GOT3 (cell line): ENCODE measurements at places on chromosomes 12 and 14.

DNA sequence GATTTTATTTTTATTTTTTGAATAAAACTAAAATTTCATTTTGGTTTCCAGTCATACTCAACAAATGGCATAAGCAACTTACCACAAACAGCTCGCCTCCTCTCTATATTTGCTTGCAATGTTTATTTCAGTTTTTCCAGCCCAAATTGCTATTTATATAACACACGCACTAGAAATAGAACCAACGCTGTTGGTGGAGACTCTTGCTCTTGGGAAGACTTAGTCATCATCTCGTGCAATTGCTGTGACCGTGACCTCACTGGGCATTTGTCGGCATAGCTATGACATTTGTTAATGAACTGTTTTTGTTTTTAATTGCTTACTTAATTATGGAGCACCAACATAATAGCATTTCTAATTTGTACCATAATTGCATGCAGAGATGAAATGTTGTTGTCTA, 153.1 kb upstream of the OTX2 start:
- no peak for DNase-seq

- DNase-seq, result no peak
Observed at GRCh38 chr12:124311292-124312109, 16.6 kb downstream of the RFLNA start.

GRCh38 chr12:63964301-63964700, 119.8 kb downstream of the SRGAP1 start:
- DNase-seq, result no peak

- DNase-seq, result no peak
Observed at GRCh38 chr14:53845813-53846693, 110.6 kb downstream of the BMP4 start.

DNA sequence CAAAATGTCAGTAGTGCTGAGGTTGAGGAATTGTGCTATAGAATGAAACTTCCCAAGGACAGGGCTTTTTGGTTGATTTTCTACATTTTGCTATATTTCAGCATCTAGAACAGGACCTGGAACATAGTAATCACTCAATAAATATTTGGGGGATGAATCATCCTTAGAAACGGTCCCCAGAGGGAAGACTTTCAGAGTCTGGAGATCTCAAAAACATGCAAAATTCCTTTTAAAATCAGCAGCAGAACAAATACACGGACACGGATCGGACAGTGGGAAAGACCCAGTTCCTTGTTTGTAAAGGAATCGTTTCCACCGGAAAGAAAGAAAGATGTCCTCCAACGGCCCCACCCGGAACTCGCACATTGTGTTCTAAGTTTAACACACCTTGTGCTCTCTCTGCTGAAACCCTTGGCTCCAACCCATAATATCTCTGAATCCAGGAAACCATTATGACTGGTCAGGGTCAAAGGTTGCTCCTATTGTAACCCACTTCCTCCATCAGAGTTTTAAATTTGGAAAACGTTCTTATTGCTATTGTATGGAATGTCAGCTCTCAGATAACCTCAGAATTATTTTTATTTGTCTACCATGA, 617.2 kb downstream of the MED13L start:
- DNase-seq, result no peak

- DNase-seq, result no peak
Observed at GRCh38 chr12:113863455-113863845, 102.7 kb downstream of the RBM19 start.

- DNase-seq, result no peak
Observed at GRCh38 chr12:46174919-46175318, 93.9 kb downstream of the SLC38A1 start.

DNA sequence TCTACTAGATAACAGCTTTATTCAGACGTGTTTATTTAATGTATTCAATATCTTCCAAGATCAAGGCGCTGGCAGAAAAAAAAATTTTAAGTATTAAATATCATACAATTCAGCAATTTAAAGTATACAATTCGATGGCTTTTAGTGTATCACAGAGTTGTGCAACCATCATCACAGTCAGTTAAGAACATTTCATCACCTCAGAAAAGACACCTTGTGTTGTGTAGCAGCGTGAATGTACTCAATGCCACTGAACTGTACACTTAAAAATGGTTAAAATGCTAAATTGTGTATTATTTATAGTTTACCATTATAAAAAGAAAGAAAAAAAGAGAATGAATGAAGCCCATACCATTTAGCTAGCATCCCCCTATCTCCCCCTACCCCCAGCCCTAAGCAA, 96.4 kb downstream of the RIN3 start:
- no peak for DNase-seq

DNA sequence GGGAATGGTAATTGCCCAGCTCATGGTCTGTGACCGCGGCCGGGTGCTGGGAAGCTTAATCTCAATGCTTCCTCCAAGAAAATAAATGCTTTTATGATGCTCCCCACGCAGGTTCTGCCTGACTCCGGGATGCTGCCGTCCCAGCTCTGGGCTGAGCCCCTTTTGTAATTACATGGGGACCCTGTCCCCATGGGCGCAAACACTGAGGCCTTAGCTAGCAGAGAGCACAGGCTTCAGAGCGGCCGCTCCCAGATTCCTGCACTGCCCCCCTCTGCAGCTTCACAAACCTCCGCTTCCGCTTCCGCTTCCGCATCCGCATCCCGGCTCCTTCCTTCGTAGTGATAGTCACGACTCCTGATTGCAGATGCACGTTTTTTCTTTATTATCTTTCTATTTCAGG, 129.5 kb downstream of the KIF26A start:
- DNase-seq, result no peak

GRCh38 chr12:71242511-71242910, 84.7 kb upstream of the TSPAN8 start:
- DNase-seq, result no peak

GRCh38 chr12:130017591-130018449, 114.0 kb upstream of the TMEM132D start:
- no peak for DNase-seq

DNA sequence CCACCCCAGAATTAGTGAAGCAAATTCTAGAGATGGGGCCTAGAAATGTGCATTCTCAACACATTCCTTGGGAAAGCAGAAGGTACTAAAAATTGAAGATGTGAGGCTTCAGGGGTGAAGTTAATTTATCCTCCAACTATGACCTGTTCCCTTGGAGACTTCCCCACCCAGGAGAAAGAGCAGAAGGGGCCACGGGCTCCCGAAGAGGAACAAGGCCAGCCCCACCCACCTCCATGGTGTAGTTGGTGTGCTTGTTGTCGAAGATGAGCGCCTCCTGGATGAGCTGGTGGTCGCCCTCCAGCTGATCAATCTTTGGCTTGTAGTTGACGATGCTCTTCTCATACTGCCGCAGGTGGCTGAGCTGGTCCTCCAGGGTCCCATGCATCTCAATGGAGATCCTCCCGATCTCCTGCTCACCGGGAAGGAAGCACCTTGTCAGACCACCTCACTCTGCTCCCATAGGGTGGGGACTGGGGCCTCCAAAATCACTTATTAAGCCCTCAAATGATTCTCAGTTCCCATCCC, 87.8 kb upstream of the ZFP36L1 start:
- DNase-seq, result no peak

- DNase-seq, result no peak
Observed at GRCh38 chr14:69711065-69711464, 55.9 kb upstream of the SRSF5 start.

GRCh38 chr12:125249066-125249824, 184.0 kb downstream of the AACS start:
- DNase-seq, result no peak

- DNase-seq, result no peak
Observed at GRCh38 chr12:42291680-42292079, 34.2 kb downstream of the ZCRB1 start.

DNA sequence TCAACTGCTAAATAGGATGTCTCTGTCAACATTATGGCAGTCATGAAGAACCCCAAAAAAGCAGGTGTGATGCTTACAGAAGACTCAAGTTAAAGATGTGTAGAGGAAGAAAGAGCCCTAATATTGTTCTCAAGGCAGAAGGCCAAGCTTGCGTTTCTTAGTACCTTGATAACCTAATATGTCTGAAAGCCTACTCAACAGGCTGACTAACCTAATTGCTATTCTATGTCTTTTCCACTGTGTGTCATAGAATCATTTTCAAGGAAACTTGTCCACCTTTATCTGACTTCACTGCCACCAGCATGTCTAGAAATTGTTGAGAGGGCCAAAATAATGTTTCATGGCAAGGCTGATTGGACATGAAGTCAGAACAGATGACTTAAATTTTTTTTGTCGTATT, 373.2 kb downstream of the BTG1 start:
- DNase-seq, result no peak

GRCh38 chr12:93773122-93773871, 96.1 kb downstream of the CRADD start:
- DNase-seq, result no peak

- no peak for DNase-seq
Observed at GRCh38 chr12:101670007-101670671, 27.3 kb upstream of the CHPT1 start.

- no peak for DNase-seq
Observed at GRCh38 chr12:57055824-57056223, 5.9 kb upstream of the MYO1A start.

DNA sequence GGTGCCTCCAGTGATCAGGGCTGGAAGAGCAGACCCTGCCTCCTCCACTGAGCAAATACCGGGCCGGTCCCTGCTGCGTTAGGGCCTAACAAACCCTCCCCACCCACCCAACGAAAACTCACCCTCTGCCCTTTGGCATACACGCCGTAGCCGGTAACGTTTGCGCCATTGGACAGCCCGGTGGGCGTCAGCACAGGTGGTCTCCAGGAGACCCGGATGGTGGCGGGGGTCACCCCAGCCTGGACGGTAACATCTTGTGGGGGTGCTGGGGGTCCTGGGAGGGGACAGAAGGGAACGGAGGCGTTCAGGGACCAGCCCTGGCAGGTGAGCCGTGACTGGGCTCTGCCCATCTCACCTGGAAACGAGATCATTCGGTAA, 100.5 kb downstream of the PIWIL1 start:
- no peak for DNase-seq

GRCh38 chr14:92022036-92022435, 17.8 kb downstream of the TRIP11 start:
- DNase-seq, result no peak

- DNase-seq, result no peak
Observed at GRCh38 chr14:61574514-61574807, 120.9 kb upstream of the HIF1A start.

DNA sequence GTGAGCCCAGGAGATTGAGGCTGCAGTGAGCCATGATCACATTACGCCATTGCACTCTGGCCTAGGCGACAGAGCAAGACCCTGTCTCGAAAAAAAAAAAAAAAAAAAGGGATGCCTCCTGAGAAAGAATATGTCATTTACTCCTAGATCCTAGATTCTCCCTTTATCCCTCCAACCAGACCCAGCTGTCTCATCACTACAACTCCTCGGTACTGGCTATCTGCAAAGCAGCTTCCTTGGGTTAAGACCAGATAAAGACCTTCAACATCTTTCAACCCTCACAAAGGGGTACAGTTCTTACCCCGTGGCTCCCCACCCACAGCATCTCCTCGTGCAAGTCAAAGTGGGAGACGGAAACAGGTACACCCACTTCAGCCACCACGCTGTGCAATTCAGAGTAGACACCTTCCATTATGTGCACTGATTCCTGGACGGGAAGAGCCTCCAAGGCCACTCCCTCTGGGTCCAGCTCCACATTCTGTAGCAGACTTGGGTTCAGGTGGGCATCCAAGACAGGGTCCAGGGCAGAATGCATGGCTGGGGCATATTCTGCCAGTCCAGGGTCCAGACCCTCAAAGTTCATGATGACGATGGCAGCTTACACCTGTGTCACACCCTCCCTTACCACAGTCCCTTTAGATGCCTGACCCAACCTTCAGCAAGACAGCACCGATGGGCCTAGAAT, 1.1 kb downstream of the PAN2 start:
- no peak for DNase-seq

DNA sequence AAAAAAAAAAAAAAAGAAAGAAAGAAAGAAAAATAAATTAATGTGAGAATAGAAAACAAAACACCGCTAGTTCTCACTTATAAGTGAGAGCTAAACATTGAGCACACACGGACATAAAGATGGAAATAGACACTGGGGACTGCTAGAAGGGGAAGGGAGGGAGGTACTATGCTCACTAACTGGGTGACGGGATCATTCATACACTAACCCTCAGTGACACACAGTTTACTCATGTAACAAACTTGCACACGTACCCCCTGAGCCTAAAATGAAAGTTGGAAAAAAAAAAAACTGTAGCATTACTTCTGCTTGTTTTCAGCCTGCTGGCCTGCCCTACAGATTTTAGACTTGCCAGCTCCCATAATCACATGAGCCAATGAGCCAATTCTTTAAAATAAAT, 10.5 kb upstream of the PRMT5 start:
- no peak for DNase-seq

GRCh38 chr12:30345744-30346471, 349.8 kb downstream of the IPO8 start:
- no peak for DNase-seq

- DNase-seq, result no peak
Observed at GRCh38 chr14:22178333-22178839, 410.6 kb downstream of the DAD1 start.

DNA sequence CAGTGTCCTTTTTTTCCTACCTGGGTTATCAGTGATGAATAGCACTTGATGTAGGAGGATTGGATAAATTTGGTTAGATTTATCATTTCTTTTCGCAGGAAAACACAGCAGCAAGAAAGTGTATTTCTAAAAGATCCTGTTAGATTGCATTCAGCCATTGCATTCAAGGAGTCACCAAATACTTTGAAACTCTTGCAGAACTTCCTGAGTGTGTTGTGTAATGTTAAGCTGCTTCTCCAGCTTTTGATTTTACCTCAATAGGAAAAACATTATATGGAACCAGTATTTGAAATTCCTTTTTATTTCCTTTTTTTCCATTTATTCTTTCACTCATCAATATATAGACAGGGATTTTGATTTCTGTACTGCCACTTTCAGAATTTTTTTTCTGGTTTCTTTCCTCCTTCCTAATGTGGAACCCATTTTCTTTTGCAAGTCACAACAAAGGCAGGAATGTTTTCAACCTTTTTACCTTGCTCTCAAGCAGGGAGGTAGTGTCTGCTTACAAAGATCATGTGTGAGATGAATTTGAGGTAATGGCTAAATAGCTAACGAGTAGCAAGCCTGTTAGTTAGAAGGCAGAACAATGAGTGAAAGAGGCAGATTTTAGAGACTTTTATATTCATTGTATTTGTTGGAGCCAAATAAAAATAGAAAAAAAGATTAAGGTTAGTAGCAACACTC, 56.2 kb downstream of the PPHLN1 start:
- no peak for DNase-seq

GRCh38 chr14:24179961-24180796, 8.3 kb downstream of the REC8 start:
- no peak for DNase-seq
